ENCODE measurements at places on chromosomes 4 and X. TPM values are rescaled to one million over a fixed set of nuclear protein-coding genes. Genes with fewer than 3 reads are reported as not detected.
A peak's percentile ranks its signal among the peaks of the same experiment; 100 is the strongest.

Gene G6PD
- 33.9 TPM for total RNA-seq

Gene CACNA1F
- under 0.01 TPM for total RNA-seq

Gene GSX2
- 4.4 TPM for total RNA-seq

Gene BRS3
- total RNA-seq: not detected

- H3K27me3 ChIP-seq: no peaks in the 10 kb centered on the region
- H3K4me3 ChIP-seq: no peak overlapping the region
- DNase-seq: no peak
- peaks cover 1% of the 10 kb centered on the region for H3K4me1 ChIP-seq
These were observed 114.0 kb downstream of the RAPGEF2 start for GRCh38 chr4:159216834-159217233.

GRCh38 chr4:176790398-176790797 is 2.3 kb downstream of the VEGFC start:
- no peaks in the 10 kb centered on the region for H3K27me3 ChIP-seq
- no peak overlapping the region for H3K4me3 ChIP-seq
- no peak overlapping the region for H3K27ac ChIP-seq
- H3K4me1 ChIP-seq: peaks cover 9% of the 10 kb centered on the region
- H3K36me3 ChIP-seq: no peaks in the 10 kb centered on the region

GRCh38 chr4:113524096-113524495 is 237.4 kb downstream of the CAMK2D start:
- H3K4me1 ChIP-seq: no peaks in the 10 kb centered on the region
- H3K4me3 ChIP-seq: no peak overlapping the region
- H3K36me3 ChIP-seq: no peaks in the 10 kb centered on the region
- H3K27ac ChIP-seq: no peak overlapping the region
- H3K27me3 ChIP-seq: no peaks in the 10 kb centered on the region
- DNase-seq: no peak

DNA sequence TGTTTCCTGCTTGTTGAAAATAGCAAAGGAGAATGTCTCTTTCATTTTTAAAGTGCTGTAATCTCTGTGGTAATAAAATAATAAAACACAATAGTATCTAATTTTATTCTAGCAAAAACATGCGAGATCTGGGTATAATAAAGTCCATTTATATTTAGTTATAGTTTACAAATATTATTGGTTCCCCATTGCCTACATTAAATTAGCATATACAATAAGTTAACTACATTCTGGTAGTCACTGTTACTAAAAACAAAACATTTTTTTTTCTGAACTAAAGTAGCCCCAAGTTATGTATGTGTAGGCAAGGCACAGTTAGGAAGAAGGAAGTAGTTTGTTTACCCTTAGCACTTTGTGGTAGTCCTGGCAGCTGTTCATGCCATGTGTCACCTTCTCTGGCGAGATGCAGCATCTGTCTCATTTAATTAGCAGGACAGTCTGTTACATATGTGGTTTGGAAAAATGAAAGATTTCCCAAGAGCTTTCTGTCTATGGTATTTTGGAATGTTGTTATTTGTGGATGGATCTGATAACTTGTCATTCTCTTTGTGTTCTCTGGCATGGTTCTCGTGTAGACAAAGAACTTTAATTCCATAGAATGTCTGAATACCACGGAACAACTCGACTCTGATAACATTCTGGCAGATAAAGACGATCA is 231.3 kb upstream of the PITX2 start:
- H3K4me3 ChIP-seq: no peak overlapping the region
- H3K27ac ChIP-seq: no peak overlapping the region
- no peaks in the 10 kb centered on the region for H3K27me3 ChIP-seq
- no peak for DNase-seq

GRCh38 chrX:115018040-115018647 is 728 bp upstream of the IL13RA2 start:
- no peak for DNase-seq
- H3K4me1 ChIP-seq: no peaks in the 10 kb centered on the region
- no peak overlapping the region for H3K4me3 ChIP-seq
- H3K36me3 ChIP-seq: no peaks in the 10 kb centered on the region
- no peaks in the 10 kb centered on the region for H3K27me3 ChIP-seq
- no peak overlapping the region for H3K27ac ChIP-seq

GRCh38 chrX:140712413-140713173 is 3.0 kb downstream of the LINC00632 start:
- peak overlapping the region; percentile 12 for H3K4me3 ChIP-seq
- DNase-seq: no peak
- H3K27me3 ChIP-seq: peaks cover 18% of the 10 kb centered on the region
- peak overlapping the region; percentile 60 for H3K27ac ChIP-seq

DNA sequence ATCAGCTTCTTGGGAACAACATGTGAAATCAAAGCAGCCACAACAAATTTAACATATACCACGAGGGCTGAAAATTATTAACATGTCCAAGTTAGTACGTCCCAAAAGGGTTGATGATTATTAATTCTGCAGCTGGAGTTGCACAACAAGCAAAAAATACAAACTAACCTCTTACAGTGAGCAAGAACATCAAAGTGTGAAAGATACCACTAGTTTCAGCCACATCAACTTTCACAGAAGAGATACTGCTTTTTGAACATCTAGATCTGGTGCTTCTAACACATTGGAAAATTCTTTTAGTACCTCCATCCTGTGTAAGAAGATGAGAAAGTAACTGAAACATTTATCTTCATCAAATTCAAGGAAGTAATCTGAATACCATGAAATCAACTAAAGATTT is 334.1 kb downstream of the PCDH7 start:
- no peak overlapping the region for H3K27ac ChIP-seq
- no peaks in the 10 kb centered on the region for H3K27me3 ChIP-seq
- no peak for DNase-seq
- no peaks in the 10 kb centered on the region for H3K4me1 ChIP-seq
- no peaks in the 10 kb centered on the region for H3K36me3 ChIP-seq

GRCh38 chrX:106774981-106775380 is 27.5 kb upstream of the TBC1D8B start:
- H3K4me3 ChIP-seq: no peak overlapping the region
- no peak overlapping the region for H3K27ac ChIP-seq
- peaks cover 7% of the 10 kb centered on the region for H3K27me3 ChIP-seq
- H3K36me3 ChIP-seq: no peaks in the 10 kb centered on the region

Gene LINC00632
- total RNA-seq: 474 TPM

DNA sequence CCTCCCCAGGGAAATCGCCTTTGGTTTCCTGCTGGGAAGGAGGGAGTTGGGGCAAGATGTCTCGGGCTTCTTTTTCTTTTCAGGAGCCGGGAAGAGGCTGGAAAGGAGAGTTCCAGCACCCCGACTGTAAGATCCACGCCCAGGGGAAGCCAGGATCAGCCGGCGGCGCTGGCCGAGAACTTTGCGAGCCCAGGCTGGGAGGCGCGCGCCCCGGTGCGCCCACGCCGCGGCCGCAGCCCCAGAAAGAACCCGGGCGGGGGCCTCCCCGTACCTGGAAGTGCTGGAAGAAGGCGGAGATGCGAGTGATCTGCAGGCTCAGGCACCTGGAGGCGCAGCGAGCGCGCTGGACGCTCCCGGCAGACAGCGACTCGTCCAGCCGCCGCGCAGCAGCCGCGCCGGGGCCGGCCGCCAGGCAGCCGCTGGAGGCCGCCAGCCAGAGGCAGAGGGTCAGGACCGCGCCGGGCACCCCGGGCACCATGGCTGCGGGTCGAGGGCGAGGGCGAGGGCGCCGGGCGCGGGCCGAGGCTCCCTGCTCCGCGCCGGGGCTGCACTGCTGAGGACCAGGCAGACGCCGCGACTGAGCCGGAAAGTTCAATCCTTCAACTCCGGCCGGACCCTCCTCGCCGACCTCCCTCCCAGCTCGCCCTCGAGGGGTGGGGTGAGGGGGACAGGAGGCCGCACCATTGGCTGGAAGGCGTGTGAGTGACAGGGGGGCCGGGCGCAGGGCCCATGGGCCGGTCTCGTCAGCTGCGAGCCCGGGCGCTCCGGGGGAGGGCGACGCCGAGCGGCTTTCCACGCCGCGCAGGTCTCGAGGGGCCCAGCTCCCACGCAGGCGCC is at the start of gene ANOS1:
TSS of gene ANOS1 (minus strand) at position 579 of the 837 bp plus-strand sequence. CDS start at position 478, 101 bp downstream.
- DNase-seq: peak; percentile 23
- no peaks in the 10 kb centered on the region for H3K36me3 ChIP-seq
- H3K4me1 ChIP-seq: no peaks in the 10 kb centered on the region
- H3K27me3 ChIP-seq: peaks cover 32% of the 10 kb centered on the region

GRCh38 chrX:68420559-68420958 is 12.7 kb downstream of the OPHN1 start:
- H3K27ac ChIP-seq: no peak overlapping the region
- no peaks in the 10 kb centered on the region for H3K36me3 ChIP-seq
- peaks cover 4% of the 10 kb centered on the region for H3K27me3 ChIP-seq
- no peak overlapping the region for H3K4me3 ChIP-seq
- peaks cover 4% of the 10 kb centered on the region for H3K4me1 ChIP-seq

- no peaks in the 10 kb centered on the region for H3K36me3 ChIP-seq
- no peaks in the 10 kb centered on the region for H3K4me1 ChIP-seq
- H3K27ac ChIP-seq: no peak overlapping the region
- no peaks in the 10 kb centered on the region for H3K27me3 ChIP-seq
- H3K4me3 ChIP-seq: no peak overlapping the region
These were observed 25.2 kb downstream of the TAF7L start for GRCh38 chrX:101265869-101266428.

DNA sequence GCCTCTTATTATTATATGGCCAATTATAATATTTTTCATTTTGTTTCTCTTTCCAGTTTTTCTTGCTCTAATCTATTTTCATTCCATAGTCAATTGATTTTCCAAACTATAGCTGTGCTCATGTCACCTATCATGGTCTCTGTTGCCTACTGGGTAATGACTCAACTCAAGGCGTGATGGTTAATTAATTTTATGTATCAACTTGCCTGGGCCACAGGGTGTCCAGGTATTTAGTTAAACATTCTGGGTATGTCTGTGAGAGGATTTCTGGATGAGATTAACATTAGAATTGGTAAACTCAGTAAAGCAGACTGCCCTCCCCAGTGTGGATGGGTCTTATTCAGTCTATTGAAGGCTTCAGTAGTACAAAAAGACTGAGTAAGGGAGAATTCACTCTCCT is 9.9 kb downstream of the FHIP1A start:
- no peak overlapping the region for H3K27ac ChIP-seq
- H3K4me1 ChIP-seq: peaks cover 11% of the 10 kb centered on the region
- DNase-seq: no peak
- no peaks in the 10 kb centered on the region for H3K27me3 ChIP-seq
- no peak overlapping the region for H3K4me3 ChIP-seq
- H3K36me3 ChIP-seq: no peaks in the 10 kb centered on the region

Gene MGARP
- total RNA-seq: not detected

- no peak overlapping the region for H3K27ac ChIP-seq
- H3K4me3 ChIP-seq: no peak overlapping the region
- H3K4me1 ChIP-seq: no peaks in the 10 kb centered on the region
- H3K36me3 ChIP-seq: no peaks in the 10 kb centered on the region
These were observed 102.5 kb downstream of the RASL11B start for GRCh38 chr4:52964561-52965101.

DNA sequence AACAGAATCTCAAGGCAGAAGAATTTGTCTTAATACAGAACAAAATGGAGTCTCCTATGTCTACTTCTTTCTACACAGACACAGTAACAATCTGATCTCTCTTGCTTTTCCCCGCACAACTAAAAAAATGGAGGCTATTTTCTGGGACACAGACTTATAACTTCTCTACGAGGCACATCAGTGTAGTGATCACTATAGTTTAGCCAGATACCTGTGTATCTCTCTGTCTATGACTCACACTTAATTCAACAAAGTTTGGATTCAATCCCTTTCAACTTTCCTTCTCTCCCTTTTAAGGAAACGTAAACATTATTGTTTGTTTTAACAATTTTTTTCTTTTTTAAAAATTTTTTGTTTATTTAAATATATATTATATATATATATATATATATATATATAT is 29.4 kb downstream of the APELA start:
- DNase-seq: no peak
- no peaks in the 10 kb centered on the region for H3K36me3 ChIP-seq
- no peak overlapping the region for H3K4me3 ChIP-seq
- no peaks in the 10 kb centered on the region for H3K4me1 ChIP-seq
- H3K27ac ChIP-seq: no peak overlapping the region
- H3K27me3 ChIP-seq: no peaks in the 10 kb centered on the region

Gene CENPE
- total RNA-seq: 6.1 TPM

- no peaks in the 10 kb centered on the region for H3K36me3 ChIP-seq
- peaks cover 4% of the 10 kb centered on the region for H3K27me3 ChIP-seq
- H3K4me3 ChIP-seq: no peak overlapping the region
- no peak overlapping the region for H3K27ac ChIP-seq
These were observed 275.2 kb upstream of the EDA2R start for GRCh38 chrX:66914080-66914479.

DNA sequence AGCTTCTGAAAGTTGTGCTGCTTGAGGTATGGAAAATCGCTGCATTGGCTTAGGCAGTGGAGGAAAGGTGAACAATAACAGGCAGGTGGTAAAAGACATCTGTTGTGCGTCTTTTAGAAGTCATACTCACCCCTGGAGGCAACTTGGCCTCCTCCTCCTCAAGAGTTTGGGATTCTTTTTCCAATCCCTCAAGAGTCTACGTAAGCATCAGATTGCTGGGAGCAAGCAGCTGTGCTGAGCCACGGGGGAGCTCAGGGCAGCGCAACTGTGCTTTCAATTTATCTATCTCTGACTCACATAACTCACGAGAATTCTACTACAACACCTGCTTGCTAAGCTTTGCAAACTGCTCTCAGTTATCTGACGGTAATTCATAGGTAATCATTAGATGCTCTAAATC is 6.4 kb upstream of the RBMX2 start:
- no peak for DNase-seq
- no peaks in the 10 kb centered on the region for H3K36me3 ChIP-seq
- no peak overlapping the region for H3K4me3 ChIP-seq
- H3K4me1 ChIP-seq: no peaks in the 10 kb centered on the region
- no peak overlapping the region for H3K27ac ChIP-seq
- H3K27me3 ChIP-seq: no peaks in the 10 kb centered on the region

DNA sequence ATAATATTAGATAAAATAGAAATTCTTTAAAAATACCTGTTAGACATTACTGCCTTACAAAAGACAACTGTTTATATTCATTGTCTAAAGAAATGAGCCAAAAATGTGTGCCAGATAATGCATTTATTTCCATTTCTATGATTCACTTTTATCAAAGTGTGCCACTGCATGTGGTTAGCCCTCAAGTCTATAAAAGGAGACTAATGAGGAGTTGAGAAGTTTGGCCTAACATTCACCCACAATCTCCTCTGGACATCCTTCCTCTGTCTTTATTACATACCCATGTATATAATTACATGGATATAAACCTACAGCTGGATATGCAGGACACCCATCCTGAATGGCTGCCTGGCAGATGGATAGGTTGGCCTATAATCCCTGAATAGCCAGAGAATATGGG is 42.6 kb upstream of the PDE5A start:
- no peaks in the 10 kb centered on the region for H3K4me1 ChIP-seq
- H3K36me3 ChIP-seq: no peaks in the 10 kb centered on the region
- H3K27me3 ChIP-seq: no peaks in the 10 kb centered on the region

DNA sequence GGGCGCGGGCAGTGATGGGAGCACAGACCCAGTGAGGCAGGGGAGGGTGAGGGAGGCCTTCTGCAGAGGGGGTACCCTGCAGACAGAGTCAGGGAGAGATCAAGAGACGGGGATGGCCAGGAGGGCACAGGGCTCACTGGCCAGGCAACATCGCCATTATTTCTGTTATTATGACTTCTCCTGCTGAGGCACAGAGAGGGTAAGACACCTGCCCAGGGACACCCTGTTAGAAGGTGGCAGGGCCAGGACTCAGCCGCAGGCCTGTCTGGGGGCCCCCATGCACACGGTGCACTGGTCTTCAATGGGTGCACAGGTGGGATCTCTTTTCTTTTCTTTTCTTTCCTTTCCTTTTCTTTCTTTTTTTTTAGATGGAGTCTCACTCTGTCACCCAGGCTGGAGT is 15.8 kb downstream of the BLOC1S4 start:
- H3K36me3 ChIP-seq: no peaks in the 10 kb centered on the region
- no peak overlapping the region for H3K4me3 ChIP-seq
- H3K4me1 ChIP-seq: no peaks in the 10 kb centered on the region
- no peak for DNase-seq

Gene NR3C2
- total RNA-seq: 13.1 TPM

Measured in tibial nerve (tissue), 4 donors.